A549 treated with Mapracorat at 1 μM for 4 hours (cell line): ENCODE measurements at places on chromosomes 7 and 10. TPM values are rescaled to one million over a fixed set of nuclear protein-coding genes. Genes with fewer than 3 reads are reported as not detected.

CYTH3 gene
- total RNA-seq: 25.6 to 32.4 TPM (median 27.8 TPM) in 5 replicates

TDRD1 gene
- not detected in 5 replicates for total RNA-seq

FZD8 gene
- 3.4 to 5.4 TPM (median 5.3 TPM) in 5 replicates for total RNA-seq

ZPBP gene
- total RNA-seq: not detected in 5 replicates

PITRM1 gene
- 77.2 to 84.5 TPM (median 81.8 TPM) in 5 replicates for total RNA-seq

COBL gene
- 3.8 to 5.2 TPM (median 4.2 TPM) in 5 replicates for total RNA-seq

FXYD4 gene
- not detected in 5 replicates for total RNA-seq

TUBB8 gene
- total RNA-seq: 0.07 to 0.16 TPM (median 0.09 TPM) in 4 of 5 replicates, not detected in the other

FOXI2 gene
- total RNA-seq: not detected in 5 replicates

GBX1 gene
- 0.20 TPM in 1 of 5 replicates, not detected in the others for total RNA-seq

COX19 gene
- 5.2 to 6.6 TPM (median 5.9 TPM) in 5 replicates for total RNA-seq

COX15 gene
- total RNA-seq: 26.3 to 31.5 TPM (median 29.1 TPM) in 5 replicates

MPLKIP gene
- 31.2 to 39.3 TPM (median 37.6 TPM) in 5 replicates for total RNA-seq

RINT1 gene
- total RNA-seq: 13.6 to 17.1 TPM (median 15.5 TPM) in 5 replicates

METTL2B gene
- total RNA-seq: 22.2 to 24.1 TPM (median 23.0 TPM) in 5 replicates
